ENCODE measurements at places on chromosomes 1 and 21.

DNA sequence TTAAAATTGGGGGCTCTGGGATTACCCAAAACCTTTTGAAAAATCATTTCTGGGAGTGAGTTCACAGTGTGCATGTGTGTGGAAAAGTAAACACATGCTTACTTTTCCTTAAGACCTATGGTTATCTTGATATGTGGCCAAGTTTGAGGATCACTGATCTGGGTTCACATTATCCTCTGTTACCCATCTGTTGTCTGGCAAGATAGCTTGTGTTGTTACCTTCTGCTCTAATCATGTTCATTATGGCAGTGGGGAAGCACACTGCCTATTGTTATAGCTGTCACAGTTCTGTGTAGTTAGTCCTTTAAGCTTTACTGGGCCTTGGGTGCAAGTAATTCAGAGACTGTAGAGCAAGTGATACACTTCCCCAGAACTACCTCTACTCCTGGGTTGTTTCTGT is 5.0 kb downstream of the CTBS start:
- DNase-seq = no peak

DNA sequence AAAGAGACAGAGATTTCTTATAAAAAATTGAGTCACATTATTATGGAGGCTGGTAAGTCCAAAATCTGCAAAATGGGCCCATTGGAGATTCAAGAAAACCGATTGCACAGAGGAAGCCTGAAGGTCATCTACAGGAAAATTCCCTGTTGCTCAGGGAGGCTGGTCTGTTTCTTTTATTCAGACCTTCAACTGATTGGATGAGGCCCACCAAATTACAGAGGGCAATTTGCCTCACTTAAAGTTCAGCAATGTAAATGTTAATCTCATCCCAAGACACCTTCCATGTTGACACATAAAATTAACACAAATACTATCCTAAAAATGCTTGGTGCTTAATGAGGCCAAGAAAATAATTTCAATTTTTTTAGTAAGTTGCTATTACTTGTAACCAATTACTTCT is 219.2 kb upstream of the RUNX1 start:
- DNase-seq = no peak

DNA sequence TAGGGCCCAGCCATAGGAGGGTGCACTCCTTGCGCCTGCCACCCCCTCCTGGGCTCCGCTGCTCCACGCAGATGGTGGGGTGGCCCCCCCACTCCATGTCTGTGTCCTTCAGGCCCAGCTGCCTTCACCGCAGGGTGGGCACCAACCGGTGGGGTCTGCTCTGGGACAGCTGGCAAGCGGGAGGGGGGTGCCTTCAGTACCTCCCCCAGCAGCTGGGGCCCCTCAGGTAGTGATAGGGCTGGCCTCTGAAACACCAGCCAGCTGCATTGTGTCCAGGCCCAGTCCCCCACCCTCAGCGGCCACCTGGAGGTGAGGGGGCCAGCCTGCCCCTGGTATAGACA is 360 bp downstream of the GJC2 start:
- no peak for DNase-seq

- DNase-seq = no peak
These were observed 46.0 kb upstream of the A3GALT2 start for GRCh38 chr1:33366762-33367484.

DNA sequence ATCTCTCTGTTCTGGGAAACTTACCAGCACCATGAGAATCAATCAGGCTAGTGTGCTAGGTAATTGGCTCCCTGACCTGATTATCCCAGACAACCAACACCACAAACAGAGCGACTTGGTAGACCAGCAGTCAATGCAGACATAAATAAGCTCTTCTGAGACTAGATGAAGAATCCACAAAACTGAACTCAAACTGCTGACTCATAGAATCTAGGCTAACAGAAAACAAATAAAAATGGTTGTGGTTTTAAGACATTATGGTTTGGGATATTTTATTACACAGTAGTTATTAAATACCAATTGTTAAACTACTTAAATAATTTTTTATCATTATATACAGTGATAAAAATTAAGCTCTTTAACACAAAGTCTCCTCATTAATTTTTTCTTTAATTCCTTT is 535.7 kb downstream of the COL11A1 start:
- DNase-seq = no peak

- DNase-seq = no peak
These were observed 5.5 kb downstream of the RHOU start for GRCh38 chr1:228740543-228741317.

DNA sequence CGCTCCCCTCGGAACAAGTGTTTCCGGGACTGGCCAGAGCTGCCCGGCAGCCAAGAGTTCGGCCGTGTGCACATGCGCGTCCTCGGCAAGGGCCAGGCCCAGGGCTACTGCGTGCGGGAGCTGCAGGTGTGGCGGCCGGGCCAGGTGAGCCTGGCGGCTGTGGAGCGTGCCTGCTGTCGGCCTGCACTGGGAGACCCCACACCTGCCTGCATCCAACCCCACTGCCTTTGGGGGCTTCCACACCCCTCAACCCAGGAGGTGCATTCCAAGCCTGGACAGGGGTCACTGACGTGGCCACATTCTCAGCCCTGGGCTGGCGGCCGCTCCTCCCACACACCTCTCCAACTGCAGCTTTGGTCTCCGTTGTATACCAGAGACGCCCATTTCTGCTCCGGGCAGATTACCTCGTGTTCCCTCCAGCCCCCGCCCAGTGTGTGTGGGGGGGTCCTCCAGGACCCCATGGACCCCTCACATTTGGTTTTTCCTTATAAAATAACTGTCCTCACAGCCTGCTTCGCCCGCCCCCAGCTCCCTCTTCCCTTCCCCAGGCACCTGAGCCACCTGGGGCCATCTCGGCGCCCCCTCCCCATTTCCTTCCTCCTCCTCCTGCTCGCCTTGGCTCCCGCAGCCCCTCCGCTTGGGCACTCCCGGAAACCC is 6.1 kb downstream of the RNF223 start:
- DNase-seq = no peak
